PC-9 (cell line): ENCODE measurements at places on chromosomes 16 and 17. TPM values are rescaled to one million over a fixed set of nuclear protein-coding genes. Genes with fewer than 3 reads are reported as not detected.

IL34 gene
- not detected in 2 replicates for total RNA-seq

STX1B gene
- total RNA-seq: 3.9 and 5.6 TPM in 2 replicates

PPP1R27 gene
- total RNA-seq: not detected in 2 replicates

FBXO39 gene
- total RNA-seq: not detected in 2 replicates

LUC7L3 gene
- total RNA-seq: 147 and 212 TPM in 2 replicates

VMO1 gene
- total RNA-seq: 3.6 and 4.1 TPM in 2 replicates

NPIPB8 gene
- 2.2 and 4.1 TPM in 2 replicates for total RNA-seq

CCL5 gene
- total RNA-seq: not detected in 2 replicates

HSPB9 gene
- 0.33 TPM in 1 of 2 replicates, not detected in the other for total RNA-seq

DNAH17 gene
- 0.76 and 1.4 TPM in 2 replicates for total RNA-seq

OR1D2 gene
- total RNA-seq: not detected in 2 replicates

SMIM5 gene
- total RNA-seq: 0.31 and 0.40 TPM in 2 replicates

SLC5A11 gene
- total RNA-seq: 3.7 and 5.7 TPM in 2 replicates

KREMEN2 gene
- total RNA-seq: 8.4 and 16.2 TPM in 2 replicates

HDAC5 gene
- 24.0 and 40.5 TPM in 2 replicates for total RNA-seq

SYCE1L gene
- 6.2 and 17.9 TPM in 2 replicates for total RNA-seq

ABCC12 gene
- total RNA-seq: not detected in 2 replicates

HEATR9 gene
- not detected in 2 replicates for total RNA-seq

STX4 gene
- total RNA-seq: 85.8 and 100 TPM in 2 replicates

ZNF423 gene
- total RNA-seq: not detected in 2 replicates

ASGR1 gene
- 3.5 and 5.9 TPM in 2 replicates for total RNA-seq

SLFN13 gene
- 22.1 and 38.5 TPM in 2 replicates for total RNA-seq

SPAG5 gene
- 101 and 109 TPM in 2 replicates for total RNA-seq

SDR42E2 gene
- not detected in 2 replicates for total RNA-seq

IKZF3 gene
- 0.04 TPM in 1 of 2 replicates, not detected in the other for total RNA-seq

ADAP2 gene
- 0.76 and 1.4 TPM in 2 replicates for total RNA-seq
